ENCODE measurements at places on chromosomes 16 and 17. TPM values are rescaled to one million over a fixed set of nuclear protein-coding genes. Genes with fewer than 3 reads are reported as not detected.

The IL34 gene
- 89.4 TPM for total RNA-seq

The KLHL36 gene
- 60.1 TPM for total RNA-seq

- DNase-seq = no peak
These were observed 32.3 kb downstream of the ENGASE start for GRCh38 chr17:79106958-79107357.

The CCL15 gene
- not detected for total RNA-seq

DNA sequence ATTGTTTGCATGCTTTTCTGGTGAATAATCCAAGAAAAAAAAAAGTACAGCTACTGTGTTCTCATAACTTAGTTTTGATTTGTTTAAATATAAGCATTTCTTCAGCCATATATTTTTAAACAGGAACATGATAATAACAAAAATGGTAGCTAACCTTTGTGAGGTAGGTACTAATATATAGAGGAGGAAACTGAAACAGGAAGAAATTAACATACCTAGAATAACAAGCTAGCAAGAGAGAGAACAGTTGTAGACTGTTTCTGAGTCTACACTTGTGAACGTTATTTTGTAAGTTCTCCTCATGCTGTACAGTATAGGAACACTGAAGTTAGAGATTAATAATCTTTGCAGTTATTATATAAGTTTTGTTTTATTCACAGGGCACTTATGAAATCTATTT lies 49.3 kb downstream of the NSRP1 start:
- DNase-seq = no peak

GRCh38 chr17:67569015-67569451 lies 148.7 kb upstream of the NOL11 start:
- no peak for DNase-seq

DNA sequence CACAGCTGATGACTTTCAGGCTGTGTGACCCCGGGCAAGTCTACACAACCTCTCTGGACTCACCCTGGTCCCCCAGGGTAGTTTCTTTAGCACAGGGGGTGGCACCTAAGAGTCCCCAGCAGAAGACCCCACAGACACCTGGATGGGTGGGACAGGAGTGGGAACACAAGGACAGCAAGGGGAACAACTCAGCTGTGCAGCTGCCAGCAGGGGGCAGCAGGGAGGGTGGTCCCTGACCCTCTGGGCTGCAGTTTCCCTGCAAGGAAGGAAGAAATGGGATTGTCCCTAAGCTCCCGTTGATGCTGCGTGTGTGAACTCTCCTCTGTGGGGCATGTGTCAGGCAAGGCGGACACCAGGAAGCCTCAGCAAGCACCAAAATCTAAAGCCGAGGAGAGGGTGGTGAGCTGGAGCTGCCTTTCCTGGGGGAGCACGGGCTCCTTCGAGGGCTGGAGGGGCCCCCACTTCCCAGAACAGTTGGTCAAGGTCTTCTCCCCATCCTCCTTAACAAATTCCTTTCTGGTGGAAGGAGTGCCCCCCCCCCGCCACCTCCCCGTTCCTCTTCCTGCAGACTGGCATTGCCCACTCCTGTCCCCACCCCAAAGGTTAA lies 24.1 kb upstream of the CDH5 start:
- no peak for DNase-seq

DNA sequence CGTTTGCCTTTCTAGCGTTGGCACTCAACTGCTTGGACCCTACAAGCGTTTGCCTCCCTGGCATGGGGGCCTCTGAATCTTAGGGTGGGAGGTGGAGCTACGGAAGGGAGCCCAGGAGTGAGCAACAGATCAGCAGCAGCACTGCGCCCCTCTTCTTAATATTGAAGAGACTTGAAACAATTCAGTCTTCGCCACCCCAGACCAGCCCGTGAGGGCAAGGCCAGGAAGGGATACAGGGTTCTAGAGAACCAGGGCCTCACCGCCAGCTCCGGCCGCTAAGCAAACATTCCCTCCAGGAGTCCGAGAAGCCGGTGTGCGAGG lies 1.5 kb upstream of the GPRC5C start:
- no peak for DNase-seq

DNA sequence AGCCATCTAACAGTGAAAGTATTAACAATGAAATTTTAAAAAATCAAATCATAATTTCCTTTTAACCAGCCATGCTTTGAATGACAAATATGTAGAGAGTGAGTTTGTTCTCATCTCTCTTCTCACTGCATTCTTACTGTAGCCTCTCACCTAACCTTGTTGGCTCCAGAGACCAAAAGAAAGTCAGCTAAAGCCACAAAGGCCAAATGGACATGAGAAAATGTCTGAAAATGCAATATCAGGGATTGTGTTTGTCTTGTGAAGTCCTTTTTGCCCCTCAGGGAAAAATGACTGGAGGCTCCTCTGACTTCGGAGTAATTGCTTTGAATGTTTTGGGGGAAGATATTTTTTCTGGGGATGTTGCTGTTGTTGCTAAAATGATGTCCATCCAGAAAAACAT lies 166.3 kb downstream of the SLC39A11 start:
- no peak for DNase-seq

DNA sequence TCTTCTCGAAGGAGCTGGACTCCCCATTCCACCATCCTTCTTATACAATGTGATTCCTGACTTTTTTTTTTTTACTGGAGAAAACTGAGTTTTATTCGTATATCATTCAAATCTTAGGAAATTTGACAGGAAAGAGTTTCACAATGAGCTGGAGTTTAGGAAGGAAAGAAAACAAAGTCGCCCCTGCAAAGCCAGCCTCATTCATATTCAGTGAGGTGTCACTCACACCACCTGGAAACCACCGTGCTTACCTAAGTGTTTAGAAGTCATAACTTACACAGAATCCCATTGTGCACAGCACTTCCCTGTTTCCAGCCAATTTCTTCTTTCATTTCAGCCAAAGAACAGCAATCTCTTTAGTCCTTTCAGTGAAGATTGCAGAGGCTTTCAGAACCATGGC lies 90.3 kb upstream of the CHMP6 start:
- DNase-seq = no peak

GRCh38 chr17:45006927-45007461 lies 38.9 kb upstream of the C1QL1 start:
- no peak for DNase-seq

The TEDC2 gene
- 1.8 TPM for total RNA-seq

DNA sequence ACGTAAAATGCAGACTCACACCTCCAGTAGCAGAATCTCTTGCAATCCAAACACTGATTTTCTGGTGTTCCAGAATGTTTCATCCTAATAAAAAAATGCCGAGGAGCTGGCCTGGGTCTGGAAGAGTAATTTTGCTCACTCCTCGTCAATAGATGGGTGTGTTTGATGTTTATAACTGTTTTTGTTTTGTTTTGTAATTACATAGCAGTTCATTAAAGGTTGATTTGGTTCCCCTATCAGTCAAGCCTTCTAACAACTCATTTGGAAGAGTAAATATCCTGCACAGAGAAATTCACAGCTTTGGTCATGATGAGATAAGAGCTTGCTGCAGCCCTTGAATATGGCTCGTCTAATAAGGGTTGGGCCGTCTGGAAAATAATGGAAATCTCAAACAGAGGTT lies 36.8 kb upstream of the ELAC2 start:
- no peak for DNase-seq

GRCh38 chr16:69396187-69397061 lies 10.6 kb upstream of the TERF2 start:
- DNase-seq = peak; percentile 94

GRCh38 chr16:81695321-81696165 lies 83.5 kb upstream of the PLCG2 start:
- no peak for DNase-seq

DNA sequence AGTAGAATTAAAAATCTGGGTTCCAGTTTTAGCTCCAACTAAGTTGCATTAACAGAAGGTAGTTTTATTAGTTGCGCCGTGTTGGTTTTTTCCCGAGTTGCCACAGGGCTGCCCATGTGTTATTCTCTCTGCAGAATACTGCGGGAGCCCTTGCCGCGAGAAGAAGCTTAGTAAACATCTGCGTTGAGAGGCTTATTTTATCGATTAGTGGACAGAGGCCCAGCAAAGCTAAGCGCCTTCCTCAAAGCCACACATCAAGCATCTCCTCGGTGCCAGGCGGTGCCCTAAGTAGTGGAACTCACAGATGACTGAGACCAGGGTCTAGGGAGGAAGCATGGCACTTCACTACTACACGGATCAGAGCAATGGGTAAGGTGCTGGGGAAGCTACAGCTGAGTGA lies 212.3 kb upstream of the IRX5 start:
- DNase-seq = no peak

- no peak for DNase-seq
These were observed 294.1 kb downstream of the BCAS3 start for GRCh38 chr17:60971515-60972369.

DNA sequence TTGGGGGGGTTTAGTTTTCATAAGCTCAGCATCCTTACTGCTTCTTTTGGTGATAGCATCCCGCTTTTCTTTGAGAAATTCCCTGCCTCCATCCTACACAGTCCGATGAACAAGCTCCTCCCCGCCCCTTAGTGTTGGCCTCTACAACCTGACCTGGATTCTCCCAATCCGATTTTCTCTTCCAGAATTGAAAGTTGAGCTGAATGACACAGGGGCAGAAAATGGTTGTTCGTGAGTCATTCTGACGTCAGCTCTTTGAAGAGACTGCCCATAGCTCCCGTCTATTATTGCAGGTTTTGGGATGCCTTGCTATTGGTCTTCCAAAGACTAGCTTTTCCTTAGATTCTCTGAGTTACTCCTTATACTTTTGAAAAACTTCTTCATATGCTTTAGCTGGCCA lies 279.7 kb downstream of the SLC39A11 start:
- DNase-seq = no peak

The GRAP gene
- 4.6 TPM for total RNA-seq

The CLDN7 gene
- not detected for total RNA-seq

The G6PC1 gene
- total RNA-seq = not detected

- DNase-seq = no peak
These were observed 123.9 kb downstream of the CPPED1 start for GRCh38 chr16:12679660-12680272.

The ZNF469 gene
- 1.2 TPM for total RNA-seq

DNA sequence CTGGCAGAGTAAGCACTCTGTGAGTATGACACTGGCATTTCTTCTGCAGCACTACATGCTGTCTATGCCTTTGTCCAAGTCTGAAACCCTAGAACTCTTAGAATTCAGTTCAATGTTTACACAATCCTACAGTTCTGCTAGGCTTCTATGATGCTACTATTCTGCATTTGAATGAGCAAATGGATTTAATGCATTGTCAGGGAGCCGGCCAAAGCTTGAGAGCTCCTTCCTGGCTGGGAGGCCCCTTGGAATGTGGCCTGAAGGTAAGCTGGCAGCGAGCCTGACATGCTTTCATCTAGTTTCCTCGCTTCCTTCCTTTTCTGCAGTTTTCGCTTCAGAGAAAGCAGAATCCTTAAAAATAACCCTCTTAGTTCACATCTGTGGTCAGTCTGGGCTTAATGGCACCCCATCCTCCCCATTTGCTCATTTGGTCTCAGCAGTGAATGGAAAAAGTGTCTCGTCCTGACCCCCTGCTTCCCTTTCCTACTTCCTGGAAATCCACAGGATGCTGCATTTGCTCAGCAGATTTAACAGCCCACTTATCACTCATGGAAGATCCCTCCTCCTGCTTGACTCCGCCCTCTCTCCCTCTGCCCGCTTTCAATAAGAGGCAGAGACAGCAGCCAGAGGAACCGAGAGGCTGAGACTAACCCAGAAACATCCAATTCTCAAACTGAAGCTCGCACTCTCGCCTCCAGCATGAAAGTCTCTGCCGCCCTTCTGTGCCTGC lies at the start of gene CCL2:
TSS of gene CCL2 (plus strand) at position 635 of the 730 bp plus-strand sequence. CDS start at position 700, 65 bp downstream.
- DNase-seq = peak; percentile 81

- no peak for DNase-seq
These were observed 56.2 kb downstream of the RPH3AL start for GRCh38 chr17:296379-296778.

DNA sequence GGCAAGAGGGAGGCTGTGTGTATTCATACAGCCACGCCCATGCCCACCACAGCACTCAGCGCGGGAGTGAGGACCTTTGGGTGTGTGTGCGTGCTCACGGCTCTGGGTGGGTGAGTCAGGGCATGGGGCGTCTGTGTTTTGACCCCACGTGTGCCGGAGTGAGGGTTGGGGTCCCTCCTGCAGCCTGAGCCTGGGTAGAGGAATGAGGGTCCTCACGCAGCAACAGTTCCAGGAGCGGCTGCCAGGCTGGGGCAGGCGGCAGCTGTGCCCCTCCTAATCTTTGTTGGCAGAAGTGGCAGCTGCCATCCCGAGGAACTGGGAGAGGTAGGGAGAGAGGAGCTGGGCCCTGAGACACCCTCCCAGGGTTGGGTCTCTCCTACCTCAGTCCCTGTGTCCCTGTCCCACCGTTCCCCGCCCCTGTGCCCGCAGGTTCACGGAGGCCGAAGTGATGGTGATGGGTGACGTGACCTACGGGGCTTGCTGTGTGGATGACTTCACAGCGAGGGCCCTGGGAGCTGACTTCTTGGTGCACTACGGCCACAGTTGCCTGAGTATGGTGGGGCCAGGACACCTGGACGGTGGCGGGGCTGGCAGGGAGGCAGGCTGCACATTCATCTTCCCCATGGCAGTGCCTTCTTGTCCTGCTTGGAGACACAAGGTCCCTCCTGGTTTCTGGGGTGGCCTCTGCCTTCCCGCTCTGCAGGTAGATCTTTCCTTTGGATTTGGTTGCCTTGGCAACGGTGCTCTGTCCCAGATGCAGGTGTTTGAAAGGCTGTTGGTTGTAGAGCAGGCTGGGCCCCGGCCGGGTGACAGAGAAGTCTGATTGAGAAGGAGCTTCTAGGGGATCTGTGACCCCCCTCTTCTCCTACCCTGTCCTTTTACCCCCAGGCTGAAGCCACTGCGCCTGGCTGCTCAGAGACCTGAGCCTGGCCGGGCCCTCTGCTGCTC lies 5.9 kb downstream of the DPH1 start:
- no peak for DNase-seq

GRCh38 chr16:88527186-88527936 lies 42.8 kb upstream of the ZC3H18 start:
- DNase-seq = peak; percentile 44

The ITGB3 gene
- 23.9 TPM for total RNA-seq

DNA sequence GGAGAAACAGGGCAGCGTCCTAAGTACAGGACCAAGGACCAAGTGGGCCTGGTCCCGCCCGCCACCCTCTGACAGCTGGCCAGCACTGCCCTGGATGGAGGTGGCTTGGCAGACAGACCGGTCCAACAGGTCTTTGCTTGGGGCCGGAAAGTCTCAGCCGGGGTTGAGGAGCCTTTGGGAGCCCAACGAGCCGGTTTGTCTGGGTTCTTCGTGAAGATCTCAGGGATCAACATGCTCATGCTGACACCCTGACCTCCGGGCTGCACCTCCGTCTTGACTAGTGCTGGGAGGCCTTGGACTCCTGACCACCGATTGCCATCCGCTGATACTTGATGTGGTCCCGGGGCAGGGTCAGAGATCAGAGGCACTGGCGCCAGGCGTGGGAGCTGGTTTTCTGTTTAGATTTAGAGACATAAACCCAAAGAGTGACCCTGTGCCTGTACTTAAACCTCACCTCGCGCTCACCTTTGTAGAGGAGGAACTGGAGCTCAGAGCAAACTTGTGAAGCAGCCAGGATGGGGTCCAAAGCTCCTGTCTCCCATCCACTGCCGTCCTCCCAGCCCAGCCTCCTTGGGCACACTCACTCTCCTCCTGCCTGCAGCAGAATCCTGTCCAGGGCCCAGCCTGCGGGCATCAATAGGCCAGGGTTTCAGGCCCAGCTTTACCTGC lies 92.1 kb upstream of the GSE1 start:
- no peak for DNase-seq
